Left lung (tissue), 14 donors: ENCODE measurements at places on chromosomes 2 and 18. TPM values are rescaled to one million over a fixed set of nuclear protein-coding genes. Genes with fewer than 3 reads are reported as not detected.
A peak's percentile ranks its signal among the peaks of the same experiment; 100 is the strongest.

DNA sequence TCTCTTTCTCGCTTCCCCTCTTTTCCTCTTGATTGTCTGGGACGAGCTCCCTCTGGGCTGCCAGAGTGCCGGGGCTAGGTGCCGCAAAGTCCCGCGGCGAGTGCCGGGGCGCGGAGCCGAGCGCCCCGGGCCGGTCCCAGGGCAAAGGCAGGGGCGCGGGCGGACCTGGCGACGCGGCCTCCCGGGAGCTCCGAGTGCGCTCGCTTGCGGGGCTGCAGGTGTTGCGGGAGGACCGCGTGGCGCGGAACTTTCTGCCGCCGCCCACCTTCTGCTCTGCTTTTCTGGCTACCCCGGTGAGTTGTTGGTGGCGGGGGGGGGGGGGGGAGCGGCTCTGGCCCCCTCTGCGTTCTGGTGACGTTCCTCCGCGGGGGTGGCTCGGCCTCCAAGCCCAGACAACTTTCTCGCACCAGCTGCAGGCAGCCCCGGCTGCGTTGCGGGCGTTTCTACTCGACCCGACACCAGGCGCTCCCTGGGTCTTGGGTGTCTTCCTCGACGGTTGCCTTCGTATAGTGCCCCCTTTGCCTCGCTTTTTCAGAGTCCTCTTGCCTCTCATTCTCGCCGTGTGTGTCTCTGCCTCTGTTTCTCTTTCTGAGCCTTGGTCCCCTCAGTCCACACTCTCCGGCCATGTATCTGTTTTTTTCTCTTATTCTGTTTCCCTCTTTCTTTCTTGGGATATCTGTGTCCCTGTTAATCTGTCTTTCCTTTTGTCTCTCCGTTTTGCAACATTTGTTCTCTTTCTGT, 759 bp downstream of the GALNT13 start:
- peak; percentile 60 for DNase-seq

- no peak for DNase-seq
Observed at GRCh38 chr2:239726091-239726591, 299.0 kb downstream of the NDUFA10 start.

GRCh38 chr18:62457877-62458276, 64.9 kb upstream of the ZCCHC2 start:
- DNase-seq, result no peak

- no peak for DNase-seq
Observed at GRCh38 chr18:23146861-23147469, 11.7 kb downstream of the CABLES1 start.

DNA sequence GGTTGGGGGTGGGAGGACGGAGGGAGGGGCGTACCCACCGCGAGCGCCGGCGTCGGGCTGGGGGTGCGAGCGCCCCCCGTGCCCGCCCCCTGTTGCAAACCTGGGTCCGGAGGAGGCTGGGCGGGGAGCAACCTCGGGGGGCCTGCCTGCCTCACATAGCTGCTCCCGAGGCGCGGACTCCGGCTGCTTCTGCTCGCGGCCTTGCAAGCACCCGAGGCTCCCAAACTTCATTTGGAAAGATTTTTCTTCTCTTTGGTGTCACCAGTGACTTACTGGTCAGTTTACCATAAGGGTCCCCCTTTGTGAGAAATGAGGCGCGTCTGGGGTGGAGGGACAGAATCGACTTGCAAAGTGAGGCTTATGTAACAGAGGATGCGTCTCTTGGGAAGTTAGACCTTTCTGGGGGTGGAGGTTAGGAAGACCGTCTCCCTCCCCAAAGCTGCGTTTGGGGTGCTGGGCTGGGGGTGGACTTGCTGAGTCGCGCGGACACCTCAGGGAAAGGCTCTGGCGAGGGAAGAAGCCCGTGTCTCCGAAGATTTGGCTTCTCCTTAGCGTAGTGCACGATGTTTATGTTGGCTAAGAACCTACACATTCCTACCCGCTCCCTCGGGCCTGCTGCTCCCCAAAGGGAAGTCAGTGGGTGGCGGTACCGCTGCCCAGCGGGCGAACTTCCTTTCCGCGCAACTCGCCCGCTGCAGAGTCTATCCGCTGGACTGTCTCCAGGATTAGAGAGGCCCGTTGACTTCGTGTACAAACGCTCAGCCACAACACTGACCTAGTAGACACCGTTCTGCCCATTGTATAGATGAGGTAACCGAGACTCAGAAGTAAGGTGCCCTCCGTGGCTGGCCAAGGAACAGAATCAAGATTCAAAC, 559 bp downstream of the TMEM37 start:
- DNase-seq, result no peak

DNA sequence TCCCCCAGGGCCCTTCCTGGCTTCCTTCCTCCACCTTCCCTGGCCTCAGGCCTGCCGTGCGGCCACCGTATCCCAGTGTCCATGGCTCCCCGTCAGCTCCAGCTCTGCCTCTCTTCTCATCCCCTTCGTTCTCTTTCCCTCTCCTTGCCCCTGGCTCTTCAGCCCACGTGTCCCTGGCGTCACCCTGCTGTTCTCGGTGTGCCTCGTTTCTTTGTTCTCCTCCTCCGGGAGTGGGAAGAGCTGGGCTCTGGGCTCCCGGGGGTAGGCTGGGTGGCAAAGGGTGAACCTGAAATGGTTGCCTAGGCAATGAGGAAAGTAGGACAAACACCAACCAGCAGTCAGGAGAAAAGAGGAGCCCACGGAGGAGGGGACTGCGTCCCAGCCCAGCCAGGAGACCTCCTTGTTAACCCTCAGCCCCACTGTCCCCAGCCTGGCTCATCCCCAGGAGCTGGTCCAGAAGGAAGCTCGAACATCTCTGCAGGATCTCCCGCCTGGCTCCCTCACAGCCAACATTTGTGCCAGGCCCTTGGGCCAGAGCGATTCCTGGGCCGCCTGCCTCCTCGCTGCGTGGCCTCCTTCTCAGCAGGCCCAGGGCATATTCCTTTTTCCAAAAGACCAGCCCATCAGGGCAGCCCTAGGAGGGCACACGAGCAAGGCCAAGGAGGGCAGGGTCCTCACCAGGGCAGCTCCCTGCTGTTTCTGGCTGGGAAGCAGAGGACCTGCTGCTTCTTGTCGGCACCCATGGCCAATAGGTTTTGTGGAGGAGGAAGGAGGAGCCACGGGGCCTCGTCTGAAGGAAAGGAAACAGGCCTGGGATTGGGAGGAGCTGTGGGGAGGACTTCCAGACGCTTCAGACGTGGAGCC, 30.9 kb upstream of the DNMT3A start:
- DNase-seq, result no peak

- DNase-seq, result no peak
Observed at GRCh38 chr18:30712383-30712782, 330.2 kb downstream of the DSC3 start.

GRCh38 chr2:236824836-236825235, 255.2 kb downstream of the ACKR3 start:
- DNase-seq, result peak; percentile 32

GRCh38 chr2:68487773-68488355, 20.5 kb downstream of the APLF start:
- no peak for DNase-seq

GRCh38 chr18:36786686-36787085, 42.1 kb downstream of the TPGS2 start:
- DNase-seq, result no peak

DNA sequence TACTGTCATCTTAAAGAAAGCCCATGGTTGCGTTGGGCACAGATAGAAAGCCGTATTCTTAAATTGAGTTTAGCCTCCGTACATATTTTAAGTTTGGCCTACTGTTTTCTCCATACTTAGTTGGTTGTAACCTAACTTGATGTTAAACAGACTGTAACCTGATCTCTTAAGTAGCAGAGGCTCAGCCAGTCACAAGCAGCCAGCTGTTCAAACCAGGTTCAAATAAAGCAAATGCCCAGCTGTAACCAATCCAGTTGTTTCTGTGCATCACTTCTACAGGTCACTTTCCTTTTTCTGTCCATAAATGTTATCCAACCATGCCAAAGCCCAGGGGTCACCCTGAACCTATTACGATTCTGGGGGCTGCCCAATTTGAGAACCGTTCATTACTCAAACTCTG, 10.0 kb upstream of the THADA start:
- DNase-seq, result no peak

DNA sequence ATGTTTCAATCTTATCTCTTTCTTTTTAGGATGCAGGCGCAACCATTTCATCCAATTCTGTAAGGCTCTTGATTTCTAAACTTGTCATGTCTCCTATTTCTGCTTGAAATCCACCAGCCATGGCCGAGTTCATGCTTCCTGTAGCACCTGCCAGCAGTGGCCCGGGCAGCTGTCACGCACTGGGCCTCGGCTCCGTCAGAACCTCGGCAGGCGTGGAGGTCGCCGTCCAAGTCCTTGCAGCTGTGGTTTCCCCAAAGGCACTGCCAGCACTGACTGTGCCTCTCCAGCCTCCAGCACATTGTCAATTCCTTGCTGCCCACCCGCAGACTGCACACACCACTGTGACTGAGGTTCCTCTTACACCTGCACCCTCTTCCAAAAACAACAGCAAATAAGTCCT, 188.7 kb upstream of the SALL3 start:
- no peak for DNase-seq

DNA sequence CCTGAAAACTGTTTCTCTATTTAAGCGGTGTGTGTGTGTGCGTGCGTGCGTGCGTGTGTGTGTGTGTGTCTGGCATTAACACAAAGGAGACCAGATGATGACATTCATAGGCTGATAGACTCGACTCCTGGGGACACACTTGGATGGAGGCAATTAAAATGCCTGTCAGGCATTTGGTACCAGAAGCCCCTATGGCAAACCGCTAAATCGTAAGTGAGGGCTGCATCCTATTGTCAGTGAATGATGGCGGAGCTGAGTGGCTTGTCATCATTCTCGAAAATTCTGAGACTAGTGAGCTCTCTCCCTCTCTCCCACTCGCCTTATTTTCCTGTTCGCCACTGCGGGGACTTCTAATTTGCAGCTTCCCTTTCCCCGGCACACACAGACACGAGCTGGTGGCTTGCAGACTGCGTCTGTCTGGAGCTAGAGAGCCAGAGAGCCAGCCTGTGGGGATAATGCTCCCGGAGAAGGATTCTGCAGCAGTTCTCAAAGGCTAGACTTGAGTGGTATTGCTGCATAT, 155.4 kb downstream of the MAP2 start:
- DNase-seq, result peak; percentile 23

PLGLB1 gene
- total RNA-seq, result 2.6 TPM

MGAT4A gene
- total RNA-seq, result 79.8 TPM

EFEMP1 gene
- total RNA-seq, result 329 TPM

TXNDC2 gene
- total RNA-seq, result 0.09 TPM

LBX2 gene
- total RNA-seq, result 1.6 TPM
